Omental fat pad (tissue), 4 donors: ENCODE measurements at places on chromosomes 5 and 9. TPM values are rescaled to one million over a fixed set of nuclear protein-coding genes. Genes with fewer than 3 reads are reported as not detected.

Gene ECM2
- 51.0 TPM for total RNA-seq

Gene BRINP1
- total RNA-seq: not detected

Gene PPP3R2
- not detected for total RNA-seq

Gene BNC2
- 27.0 TPM for total RNA-seq

Gene KIF24
- total RNA-seq: 0.44 TPM

Gene C5orf52
- not detected for total RNA-seq

Gene OR1J2
- total RNA-seq: not detected

Gene CCIN
- 0.65 TPM for total RNA-seq

Gene PSIP1
- 59.3 TPM for total RNA-seq

Gene LRRC19
- total RNA-seq: not detected

DNA sequence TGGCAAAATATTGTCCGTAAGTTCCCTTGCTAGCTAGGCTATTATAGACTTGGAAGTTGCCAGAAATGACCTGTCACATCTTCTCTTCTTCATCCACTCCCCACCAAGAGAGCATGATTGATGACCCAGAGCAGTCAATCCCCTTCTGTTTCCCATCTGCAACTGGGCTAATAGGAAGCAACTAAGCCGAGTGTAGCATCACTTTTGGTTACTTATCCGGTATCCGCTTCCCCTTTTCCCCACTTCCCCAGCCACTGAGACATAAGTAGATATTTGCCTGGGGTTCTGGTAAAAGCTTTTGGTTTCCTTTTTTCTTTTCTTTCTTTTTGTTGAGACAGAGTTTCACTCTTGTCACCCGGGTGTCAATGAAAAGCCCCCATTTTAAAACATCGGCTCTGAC, 29.4 kb upstream of the LIFR start:
- no peak for DNase-seq

DNA sequence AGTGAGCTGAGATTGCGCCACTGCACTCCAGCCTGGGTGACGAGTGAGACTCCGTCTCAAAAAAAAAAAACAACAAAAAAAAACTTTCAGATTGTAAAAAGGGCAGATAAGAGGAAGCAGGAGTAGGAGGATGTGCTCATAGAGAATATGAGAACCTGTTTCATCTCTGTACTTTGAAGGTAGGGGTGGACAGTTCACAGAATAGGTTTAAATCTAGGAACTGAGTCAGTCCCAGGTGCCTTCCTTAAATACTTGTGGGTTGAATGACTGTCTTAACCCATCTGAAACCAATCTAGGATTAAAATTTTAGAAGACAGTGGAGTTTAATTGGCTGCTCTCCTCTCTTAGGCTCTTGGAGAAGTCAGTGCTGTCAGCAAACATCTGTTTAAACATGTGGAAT, 12.4 kb downstream of the POLK start:
- no peak for DNase-seq

- DNase-seq: no peak
Measured at GRCh38 chr5:167804512-167805220, 486.8 kb upstream of the WWC1 start.

DNA sequence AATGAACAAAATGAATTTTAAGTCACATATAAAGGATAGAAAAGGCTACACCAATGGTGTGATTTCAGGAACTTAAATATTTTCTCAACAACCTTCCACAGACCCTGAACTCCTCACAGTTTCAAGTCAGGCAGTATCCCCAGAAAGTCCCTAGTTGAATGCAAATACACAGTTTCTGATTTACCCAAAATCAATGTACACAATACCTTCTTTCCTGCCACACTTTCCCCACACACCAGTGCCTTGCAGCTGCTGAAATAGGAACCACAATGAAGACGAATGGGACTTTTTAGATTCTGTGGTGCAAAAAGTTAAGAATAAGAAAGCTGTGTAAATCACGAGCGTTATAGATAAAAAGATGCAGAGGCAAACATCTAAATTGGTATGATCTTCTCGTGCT, 552.4 kb upstream of the MEF2C start:
- DNase-seq: no peak

- DNase-seq: no peak
Measured at GRCh38 chr5:95352691-95353090, 38.5 kb upstream of the FAM81B start.

DNA sequence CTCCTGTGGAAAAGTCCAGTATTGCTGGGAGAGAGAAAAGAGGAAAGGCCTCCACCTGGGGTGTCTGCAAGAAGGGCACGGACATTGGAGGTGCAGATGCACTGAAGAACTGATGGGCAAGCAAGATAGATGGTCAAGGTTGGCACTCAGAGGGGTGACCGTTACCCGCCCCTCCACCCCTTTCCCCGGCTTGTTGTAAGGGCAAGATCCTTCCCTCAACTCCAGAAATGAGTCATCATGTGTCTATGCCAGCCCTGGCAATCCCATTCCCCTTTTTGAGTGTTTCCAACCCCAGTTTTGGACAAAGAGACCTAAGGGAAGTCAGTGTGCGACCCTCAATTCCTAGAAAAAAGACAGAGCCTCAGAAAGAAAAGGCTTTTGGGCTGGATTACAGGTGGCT, 34.9 kb upstream of the ATP6V1G1 start:
- no peak for DNase-seq

DNA sequence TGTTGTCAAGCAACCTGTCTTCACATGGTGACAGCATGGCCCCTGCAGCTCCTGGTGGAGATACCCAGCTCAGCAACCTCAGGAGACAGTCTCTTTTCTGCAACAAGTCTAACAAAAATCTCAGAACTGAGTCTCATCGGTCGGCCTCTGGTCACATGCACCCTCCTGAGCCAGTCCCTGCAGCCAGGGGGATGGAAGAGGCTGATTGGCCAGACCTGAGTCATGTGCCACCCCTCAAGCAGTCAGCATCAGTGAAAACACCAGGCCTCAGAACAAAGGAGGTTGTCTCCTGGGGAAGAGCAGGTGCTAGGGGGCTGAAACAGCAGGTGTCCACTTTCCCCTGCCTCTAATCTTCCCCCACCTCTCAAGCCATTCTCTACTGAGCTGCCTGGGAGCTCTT, 54.4 kb downstream of the SMIM23 start:
- no peak for DNase-seq

DNA sequence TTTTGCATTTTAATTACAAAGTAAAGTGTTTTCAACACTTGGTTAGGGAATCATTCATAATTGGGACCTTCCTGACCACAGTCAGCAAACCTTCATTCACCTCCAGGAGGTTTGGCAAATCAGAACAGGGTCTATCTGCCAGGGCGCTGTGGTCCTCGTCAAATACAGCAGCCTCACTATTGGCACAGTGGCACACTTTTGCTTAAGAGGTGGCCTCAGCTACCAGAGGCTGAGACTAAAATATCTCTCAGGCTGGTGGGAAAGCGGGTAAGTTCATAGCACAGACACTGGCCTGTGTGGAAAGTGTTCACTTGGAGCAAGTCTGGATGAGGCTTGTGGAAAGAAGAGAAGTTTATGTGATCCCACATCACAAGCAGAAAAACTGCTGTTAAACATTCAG, 268.6 kb upstream of the DAPK1 start:
- no peak for DNase-seq

GRCh38 chr9:135329571-135330306, 149.8 kb upstream of the PPP1R26 start:
- no peak for DNase-seq

- no peak for DNase-seq
Measured at GRCh38 chr5:150384701-150385100, 27.2 kb downstream of the TCOF1 start.
